Hematopoietic multipotent progenitor cell (in vitro differentiated cells): ENCODE measurements at places on chromosomes 7 and 10. TPM values are rescaled to one million over a fixed set of nuclear protein-coding genes. Genes with fewer than 3 reads are reported as not detected.

DNA sequence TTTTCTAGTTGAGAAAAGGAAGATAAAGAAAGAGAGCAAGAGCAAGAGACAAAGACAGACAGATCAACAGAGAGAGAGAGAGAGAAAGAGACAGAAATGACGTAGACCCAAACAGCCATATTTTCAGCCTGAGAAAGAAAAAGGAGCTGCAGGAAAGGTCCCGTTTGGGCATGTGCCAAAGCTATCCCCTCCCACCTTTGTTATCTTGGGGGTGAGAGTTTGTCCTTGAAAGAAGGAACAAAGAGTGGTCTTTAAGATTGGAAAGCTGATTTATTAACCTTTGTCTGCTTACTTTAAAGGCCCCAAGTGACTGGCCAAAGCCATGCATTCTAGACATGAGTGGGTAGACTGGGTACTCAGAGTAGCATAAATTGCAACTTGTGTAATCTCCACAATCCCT lies 98.2 kb downstream of the AOAH start:
- DNase-seq, result no peak

DNA sequence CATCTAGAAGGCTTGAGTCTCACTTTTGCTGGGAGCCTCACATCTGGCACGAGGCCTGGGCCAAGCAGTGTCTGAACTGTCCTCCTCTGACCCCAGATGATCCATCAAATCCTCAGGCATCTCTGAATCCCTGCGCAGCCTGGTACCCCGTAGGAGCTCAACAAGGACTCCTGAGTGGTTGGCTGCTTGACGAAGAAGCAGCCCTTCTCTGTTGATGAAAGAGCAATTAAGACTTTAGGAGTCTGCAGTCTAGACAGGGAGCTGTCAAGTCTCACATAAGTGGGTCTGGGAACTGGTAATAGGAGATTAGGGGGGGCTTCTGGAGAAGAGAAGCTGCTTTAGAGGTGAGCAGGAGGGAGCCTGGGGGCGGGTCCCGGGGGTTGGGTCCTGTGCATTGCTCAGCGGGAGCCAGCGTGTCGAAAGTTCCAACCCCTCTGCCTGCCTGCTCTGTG lies 326.0 kb downstream of the RPS24 start:
- no peak for DNase-seq

- no peak for DNase-seq
These were observed 28.9 kb downstream of the MINDY4 start for GRCh38 chr7:30799976-30800661.

DNA sequence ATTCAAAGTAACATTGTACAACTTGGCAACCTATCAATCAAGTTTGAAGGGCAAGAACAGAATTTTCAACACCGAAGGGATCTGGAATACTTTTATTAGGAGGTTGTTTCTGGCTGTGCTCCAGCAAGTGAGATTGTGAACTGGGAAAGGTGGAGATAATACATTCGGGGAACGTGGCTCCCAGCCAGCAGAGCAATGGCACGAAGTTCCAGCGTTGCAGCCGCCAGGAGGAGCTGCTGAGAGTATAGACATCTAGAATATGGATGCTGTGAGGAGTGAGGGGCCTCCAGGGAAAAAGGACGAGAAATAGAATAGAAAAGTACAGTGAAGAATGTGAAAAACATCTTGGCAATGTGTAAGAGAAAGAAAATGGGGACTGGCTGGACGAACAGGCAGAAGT lies 69.5 kb downstream of the TCERG1L start:
- DNase-seq, result peak; percentile 6

GRCh38 chr10:132574783-132575319 lies 37.3 kb downstream of the INPP5A start:
- DNase-seq, result no peak

DNA sequence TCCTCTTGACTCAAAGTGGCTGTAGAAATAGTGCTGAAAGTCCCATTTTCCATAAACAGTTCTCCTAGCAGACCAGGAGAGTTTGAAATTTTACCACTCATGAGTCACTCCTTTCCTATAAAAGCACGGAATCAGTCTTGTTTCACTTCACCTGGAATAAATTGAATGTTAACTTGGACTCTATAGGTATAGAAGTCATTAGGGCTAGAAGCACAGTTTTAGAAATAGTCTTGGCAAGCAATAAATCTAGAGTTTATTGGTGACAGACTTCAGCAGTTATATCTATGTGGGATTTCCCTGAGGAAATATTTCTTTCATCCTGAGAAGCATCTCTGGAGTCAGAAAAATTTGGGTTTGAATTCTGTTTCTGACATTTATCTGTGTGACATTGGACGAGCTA lies 212.4 kb downstream of the RNLS start:
- DNase-seq, result no peak

DNA sequence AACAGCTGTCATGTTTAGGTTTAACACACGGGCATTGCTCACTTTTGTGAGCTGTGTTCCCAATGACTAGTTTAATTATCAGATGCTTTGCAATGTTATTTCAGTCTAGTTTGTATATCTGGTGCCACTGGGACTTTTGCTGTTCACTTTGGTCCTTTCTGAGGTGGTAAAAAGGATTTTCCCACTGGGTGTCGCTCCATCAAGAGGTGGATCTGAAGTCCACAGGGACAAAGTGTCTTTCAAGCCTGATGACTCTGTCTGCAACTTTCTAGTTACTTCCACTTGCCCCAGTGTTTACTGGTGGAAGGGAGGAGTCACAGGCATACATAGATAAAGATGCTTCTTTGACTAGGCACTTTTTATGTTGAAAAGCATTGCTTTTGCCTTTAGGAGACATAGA lies 242.2 kb downstream of the HGF start:
- DNase-seq, result no peak

GRCh38 chr7:112267944-112268691 lies 61.6 kb downstream of the ZNF277 start:
- no peak for DNase-seq

- DNase-seq, result no peak
These were observed 20.4 kb downstream of the HTR7 start for GRCh38 chr10:90837486-90837885.

DNA sequence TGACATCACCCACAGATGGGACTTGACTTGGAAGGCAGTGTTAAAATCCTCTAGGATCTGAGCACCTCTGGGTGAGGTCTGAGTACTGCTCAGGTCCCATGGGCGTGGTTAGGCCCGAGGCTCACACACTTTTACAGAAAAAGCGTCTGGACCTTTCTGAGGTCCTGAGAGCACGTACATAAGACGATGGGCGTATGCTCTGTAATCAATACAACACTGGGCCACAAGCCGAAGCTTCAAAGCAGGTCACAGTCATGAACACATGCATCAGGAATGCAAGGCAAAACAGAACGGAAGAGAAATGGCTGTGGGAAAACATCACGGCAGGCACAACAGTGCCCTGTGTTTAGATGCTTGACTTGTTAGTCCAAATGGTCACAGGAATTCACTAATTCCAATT lies 112.2 kb downstream of the LARP4B start:
- DNase-seq, result no peak

DNA sequence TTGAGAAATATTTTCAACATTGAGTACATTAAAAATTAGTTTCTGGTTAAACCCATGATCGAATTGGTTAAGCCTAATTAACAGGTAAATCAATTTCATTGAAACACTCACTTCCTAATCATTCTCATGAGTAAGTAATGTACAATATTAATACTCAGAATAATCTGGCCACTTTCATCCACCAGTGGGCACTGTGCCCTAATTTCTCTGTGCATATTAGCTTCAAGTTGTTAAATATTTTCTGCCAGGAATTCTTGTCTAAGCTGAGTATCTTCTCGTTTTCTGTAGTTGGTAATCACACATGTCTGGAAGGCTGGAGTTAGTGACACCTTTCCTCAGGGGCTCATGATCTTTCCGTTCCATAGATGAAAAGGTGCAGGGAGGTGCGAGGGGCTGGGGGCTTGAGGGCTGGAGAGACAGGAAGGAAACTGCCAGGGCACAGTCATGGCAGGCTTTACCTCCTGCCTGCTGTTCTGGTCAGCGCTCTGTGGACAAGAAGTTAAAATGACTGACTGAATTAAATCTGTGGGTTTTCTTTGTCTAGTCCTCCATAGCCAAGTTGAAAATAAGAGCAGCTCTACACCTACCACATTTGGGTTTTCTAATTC lies 71.9 kb downstream of the WIPF3 start:
- no peak for DNase-seq

GRCh38 chr7:36080843-36081242 lies 72.2 kb upstream of the EEPD1 start:
- DNase-seq, result no peak

Gene GIMAP7
- 16.7 TPM for total RNA-seq

Gene SP8
- total RNA-seq, result not detected

Gene EEF1AKMT2
- 10.2 TPM for total RNA-seq

Gene ZNF107
- total RNA-seq, result 3.0 TPM

Gene MMP21
- not detected for total RNA-seq

Gene CFAP46
- total RNA-seq, result under 0.01 TPM

Gene ABCB8
- 27.5 TPM for total RNA-seq

Gene WDR86
- 1.1 TPM for total RNA-seq

Gene OR2A1
- total RNA-seq, result 0.27 TPM

Gene FAM221A
- 11.6 TPM for total RNA-seq

Gene KCNMA1
- 0.27 TPM for total RNA-seq

Gene CHAT
- total RNA-seq, result not detected

Gene POM121C
- total RNA-seq, result 21.0 TPM
